Activated CD4-positive, alpha-beta T cell treated with anti-CD3 and anti-CD28 coated beads, Interleukin-2, amount 50 U/mL, for 48 hours (primary cell): ENCODE measurements at places on chromosomes 13 and 19.

- DNase-seq, result no peak
These were observed 6.3 kb upstream of the RAX2 start for GRCh38 chr19:3778104-3778867.

DNA sequence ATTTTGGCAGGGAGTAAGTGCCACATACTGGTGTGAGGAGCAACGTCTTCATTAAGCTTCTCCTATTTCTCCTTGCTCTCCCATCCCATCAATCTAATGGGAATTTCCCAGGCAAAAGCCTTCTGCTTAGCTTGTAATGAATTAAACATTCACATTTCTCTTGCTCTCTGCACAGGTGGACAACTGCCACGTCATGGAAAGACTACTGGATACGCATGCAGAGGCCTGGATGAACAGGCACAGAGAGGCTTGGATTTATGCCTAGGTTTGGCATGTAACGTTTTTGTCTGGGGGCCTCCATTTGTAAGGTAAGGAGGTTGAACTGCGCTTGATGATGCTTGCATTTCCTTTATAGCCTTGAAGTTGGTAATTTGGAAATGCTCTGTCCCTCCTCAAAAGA, 374.8 kb downstream of the KLF12 start:
- DNase-seq, result no peak

- DNase-seq, result no peak
These were observed 15.3 kb downstream of the ATP7B start for GRCh38 chr13:51995677-51996551.

GRCh38 chr13:100506154-100506553, 82.4 kb downstream of the GGACT start:
- peak; percentile 56 for DNase-seq

DNA sequence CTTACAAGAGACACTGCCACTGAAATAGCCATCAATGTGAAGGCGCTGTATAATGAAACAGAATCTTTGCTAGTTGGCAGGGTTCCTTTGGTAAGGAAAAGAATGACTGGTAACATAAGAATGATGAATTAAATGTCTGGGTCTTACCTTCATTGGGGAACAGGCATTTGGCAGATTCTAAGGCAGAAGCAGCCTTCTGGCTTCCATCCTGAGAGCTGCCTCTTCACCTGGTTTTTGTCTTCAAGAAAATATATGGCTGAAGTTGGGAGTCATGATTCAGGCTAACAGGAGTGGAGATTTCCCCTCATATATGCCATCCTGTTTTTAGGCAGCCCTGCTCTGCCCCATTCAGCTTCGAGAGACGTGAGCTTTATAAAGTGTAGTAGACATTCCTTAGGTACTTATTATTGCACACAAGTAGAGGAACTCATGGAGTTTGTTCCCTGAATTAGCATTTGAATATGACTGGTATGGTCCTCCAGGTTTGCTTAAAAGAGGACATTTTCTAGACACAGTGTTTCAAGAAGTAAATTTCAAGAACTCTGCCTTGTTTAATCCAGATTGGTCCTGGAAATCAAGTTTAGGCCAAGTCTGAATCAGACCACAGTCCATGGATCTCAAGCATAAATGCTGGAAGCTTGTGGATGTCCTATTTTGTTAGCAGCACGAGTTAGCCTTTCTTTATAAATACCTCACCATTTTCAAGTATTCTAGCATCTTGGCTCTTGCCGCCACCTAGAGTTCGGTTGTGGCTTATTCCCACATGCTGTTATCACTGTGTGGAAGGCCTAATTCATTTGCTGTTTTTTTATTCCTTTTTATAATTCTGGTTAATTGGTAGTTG, 56.2 kb upstream of the AKAP11 start:
- peak; percentile 11 for DNase-seq

- no peak for DNase-seq
These were observed 15.0 kb upstream of the ZNF57 start for GRCh38 chr19:2885736-2886135.

DNA sequence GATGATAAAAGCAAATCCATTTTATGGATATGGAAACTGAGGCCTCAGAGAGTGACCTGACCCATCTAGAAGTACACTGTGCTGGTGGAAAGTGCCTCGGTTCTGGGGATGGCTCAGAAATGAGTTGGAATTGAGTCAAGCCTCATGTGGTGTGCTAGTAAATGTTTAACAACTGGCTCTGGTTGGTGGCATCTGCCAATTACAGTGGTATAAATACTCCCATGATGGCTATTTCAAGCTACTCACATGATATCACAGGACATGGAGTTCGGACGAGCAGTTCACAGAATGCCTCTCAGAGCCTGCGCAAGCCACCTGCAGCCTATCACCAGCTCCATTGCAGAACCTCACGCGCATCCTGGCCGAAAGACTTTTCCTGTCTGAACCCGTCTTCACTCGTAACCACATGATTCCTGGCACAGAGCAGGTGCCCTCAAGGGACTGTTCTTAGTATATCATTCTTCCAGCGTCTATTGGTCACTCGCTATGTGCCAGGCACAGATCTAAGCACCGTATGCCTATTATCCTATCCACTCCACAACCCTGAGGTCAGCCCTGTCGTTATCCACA, 9.1 kb downstream of the TMEM150B start:
- DNase-seq, result no peak

DNA sequence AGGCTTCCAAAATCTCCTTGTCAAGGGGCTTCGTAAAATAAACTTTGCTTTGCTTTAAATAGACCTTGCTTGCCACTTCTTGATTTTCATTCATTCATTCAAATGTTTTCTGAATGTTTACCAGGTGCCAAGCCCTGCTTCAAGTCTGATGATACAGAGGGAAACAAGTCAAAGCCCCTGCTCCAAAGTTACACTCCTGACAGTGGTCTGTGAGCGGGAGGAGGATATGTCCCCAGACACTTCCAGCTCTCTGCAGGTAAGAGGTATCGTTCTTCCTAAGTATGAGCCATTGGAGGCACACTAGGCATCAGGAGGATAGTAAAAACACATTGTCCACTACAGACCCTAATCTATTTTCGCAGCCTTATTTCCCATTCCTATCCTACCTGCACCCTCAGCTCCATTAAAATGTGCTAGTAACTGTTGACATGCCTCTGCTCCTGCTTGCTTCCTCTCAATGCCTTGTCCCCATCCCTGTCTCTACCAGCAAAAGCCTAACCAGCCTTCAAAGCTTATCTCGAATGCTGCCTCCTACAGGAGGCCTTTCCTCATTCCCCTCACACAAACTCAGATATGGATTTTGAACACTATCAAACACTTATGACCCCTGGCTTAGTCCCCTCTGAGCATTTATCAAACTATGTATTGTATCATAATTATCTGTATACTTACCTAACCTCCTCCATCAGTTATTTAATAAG, 6.2 kb upstream of the WBP4 start:
- no peak for DNase-seq

GRCh38 chr19:30006207-30006606, 64.2 kb downstream of the URI1 start:
- no peak for DNase-seq

DNA sequence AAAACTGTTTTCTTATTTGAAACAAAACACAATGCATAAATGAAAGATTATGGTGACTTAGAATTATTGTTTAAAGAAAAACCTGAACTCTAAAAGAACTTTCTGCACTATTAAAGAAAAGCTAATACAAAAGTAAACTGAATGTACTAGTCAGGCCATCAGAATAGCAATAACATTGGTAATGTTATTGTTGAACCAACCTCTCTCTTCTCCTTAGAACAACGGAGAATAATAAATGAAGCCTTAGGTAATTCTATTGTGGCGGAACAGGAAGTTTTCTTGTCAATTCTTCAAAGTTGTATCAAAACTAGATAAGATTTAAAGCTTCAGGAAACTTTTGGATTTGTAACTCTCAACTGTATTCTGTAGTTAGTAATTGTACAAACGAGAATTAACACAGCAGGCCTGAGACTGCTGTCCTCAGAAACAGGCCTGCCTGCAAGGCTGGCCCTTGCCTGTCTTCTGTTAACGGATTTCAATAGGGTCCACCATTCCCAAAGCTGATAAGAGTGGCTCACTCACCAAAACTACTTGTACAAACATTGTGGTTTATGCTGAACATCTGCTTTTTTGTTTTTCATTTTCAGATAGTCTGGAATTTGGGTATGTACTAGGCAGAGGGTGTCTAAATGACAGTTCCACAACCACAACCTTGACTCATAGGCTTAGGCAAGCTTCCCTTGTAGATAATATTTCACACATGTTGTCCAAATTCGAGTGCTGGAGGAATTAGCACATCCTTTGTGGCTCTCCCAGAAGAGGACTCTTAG, 825.8 kb downstream of the GPC5 start:
- no peak for DNase-seq

DNA sequence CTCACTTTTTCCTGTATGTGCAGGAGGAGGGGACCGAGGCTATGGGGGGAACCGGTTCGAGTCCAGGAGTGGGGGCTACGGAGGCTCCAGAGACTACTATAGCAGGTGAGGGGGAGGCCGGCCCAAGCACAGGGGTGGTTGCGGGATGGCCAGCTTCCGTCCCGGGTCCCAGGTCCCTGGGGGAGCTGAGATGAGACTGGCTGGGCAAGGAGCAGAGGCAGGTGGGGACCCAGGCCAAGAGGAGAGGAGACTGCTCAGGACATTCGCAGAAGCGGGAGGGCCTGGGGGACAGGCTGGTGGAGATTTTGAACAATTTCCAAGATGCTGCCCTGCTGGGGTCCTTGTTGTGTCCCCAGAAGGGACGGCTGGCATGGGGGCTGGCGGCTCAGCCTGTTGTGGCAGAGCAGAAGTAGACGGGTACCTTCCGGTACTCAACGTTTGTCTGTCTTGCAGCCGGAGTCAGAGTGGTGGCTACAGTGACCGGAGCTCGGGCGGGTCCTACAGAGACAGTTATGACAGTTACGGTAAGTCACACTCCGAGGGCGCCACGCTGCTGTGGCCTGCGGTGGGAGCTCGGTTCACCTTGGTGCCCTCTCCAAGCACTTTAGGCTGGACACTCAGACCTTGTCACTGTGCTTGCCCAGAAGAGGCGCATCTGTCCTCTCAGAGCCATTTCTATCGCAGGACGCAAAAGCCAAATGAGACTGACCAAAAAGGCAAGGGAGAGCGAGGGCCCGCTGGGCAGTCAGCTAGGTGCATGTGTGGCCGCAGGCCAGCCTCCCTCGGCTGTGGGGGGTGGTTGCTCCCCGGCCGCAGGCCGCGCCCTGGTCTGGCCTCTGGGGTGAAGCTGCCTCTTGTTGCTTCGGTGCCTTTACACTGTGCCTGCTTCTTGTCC, 2.6 kb downstream of the CIRBP start:
- DNase-seq, result no peak

GRCh38 chr19:39796000-39796498, 17.4 kb downstream of the LEUTX start:
- no peak for DNase-seq

DNA sequence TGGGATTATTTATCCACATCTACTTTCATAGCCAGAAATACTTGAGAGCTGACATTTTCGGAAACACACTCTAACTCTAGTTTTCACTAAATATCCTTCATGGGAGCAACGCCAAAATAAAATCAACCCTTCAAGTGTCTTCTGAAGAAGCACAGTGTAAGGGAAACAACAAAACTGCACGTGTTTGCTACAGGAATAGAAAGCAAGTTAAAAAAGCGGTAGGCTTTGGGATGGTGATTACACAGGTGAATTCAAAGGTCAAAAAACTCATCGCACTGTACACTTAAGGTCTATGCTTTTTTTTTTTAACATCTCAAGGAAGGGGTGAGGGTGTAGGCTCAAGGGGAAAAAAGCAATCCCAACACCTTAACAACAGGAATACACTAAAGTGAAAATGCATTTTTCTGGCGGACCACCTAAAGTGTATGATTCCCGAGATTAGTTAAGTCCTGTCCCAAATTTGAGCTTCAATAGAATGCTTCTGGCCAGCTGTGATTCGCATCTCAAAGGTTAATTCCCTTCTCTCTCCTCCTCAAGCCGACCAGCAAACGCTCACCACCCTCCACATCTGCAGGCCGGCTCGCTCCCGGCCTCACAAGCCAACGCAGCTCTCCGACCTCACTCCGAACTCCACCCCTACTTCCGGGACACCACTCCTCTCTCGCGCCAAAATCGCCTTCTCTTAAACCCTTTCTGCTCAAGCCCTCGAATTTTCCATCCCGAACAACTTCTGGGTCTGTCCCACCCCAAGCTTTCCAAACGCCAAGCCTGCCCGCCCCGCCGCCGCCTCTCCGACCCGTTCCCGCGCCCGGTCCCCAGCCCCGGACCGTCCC, 1.1 kb downstream of the ARGLU1 start:
- peak; percentile 63 for DNase-seq

GRCh38 chr13:43266936-43267615, 243.7 kb downstream of the DNAJC15 start:
- DNase-seq, result no peak

DNA sequence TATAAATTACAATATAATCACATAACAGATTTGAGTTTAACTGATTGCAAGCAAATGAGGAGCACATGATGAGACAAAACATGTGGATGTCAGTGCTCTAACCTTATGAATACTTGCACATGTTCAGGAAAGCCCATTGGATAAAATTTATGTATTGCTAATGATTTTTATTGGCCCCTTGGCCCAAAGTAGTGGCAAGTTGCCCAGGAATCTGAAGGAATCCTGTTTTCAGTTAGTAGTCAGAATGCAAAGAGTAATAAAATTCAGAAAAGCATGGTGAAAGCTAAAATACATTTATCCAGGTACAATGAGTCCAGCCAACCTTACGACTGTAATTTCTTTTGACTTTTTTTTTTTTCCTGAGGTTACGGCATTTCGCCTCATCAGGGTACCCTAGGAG, 1539.4 kb downstream of the EFNB2 start:
- no peak for DNase-seq

- DNase-seq, result no peak
These were observed 32.2 kb upstream of the ZNF766 start for GRCh38 chr19:52237197-52237596.

DNA sequence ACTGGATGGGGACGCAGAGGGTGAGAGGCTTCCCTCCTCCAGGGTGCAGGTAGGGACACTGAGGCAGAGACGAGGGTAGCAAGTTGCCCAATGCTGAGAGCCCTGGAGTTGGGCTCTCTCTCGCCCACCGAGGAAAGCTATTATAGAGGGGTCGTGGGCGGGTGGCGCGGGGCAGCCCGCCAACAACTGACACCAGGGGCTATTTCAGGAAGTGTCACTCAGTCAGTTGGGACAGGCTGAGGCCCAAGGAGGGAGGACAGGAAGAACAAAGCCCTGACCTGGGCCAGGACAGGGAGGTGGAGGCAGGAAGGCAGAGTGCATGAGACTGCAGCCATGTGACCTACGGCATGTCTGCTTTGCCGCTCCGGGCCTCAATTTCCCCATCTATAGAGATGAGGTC, 29.9 kb downstream of the TINCR start:
- no peak for DNase-seq

- no peak for DNase-seq
These were observed 94.5 kb downstream of the LIG4 start for GRCh38 chr13:108120856-108121255.

DNA sequence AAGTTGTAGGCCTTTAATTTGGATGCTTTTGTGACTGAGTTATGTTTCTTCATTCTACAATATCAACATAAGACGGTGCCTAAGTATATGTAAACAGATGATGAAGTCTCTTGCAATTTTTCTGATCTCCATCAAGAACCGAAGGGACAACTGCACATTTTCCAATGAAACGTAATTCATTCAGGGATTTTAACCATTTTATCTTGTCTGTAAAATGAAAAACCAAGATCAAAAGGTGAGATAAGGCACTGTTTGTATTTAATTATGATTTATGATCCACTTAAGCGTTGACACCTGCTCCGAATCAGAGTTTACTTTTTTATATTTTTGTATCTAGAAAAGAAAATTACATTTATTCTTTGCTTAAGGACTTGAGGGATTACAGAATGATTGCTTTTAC, 556.8 kb upstream of the ARGLU1 start:
- no peak for DNase-seq
